ENCODE measurements at places on chromosomes 1 and 21.

GRCh38 chr1:226736908-226737818 lies 1.9 kb downstream of the ITPKB start:
- DNase-seq, result peak; percentile 59

GRCh38 chr1:25918615-25919014 lies 12.4 kb upstream of the STMN1 start:
- DNase-seq, result no peak

DNA sequence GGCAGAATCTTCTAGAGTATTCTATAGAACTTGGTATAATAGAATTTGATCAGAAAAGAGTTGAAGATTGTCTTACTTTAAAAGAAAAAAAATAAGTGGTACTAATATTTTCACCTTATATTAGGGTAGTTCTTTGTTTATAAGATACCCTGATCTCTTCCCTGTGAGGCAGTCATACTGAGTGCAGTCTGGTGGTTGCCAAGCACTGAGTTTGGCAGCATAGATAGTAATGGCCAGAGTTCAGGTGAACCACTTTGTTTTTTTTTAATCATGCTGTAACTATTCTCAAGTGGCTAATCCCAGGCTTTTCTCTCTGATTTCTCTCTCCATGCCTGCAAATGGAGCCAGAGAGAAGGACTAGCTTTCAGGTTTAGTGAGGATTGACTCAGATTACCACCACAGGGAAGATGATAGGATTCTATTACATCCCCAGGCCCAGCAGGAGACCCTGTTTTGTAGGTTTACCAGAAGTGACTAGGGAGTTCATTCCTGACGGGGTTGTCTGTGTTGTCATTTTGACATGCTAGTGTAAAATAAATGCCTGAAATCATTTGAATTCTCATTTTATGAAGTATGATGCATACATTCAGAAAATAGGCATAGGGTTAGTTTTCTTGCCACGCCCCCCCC lies 16.7 kb downstream of the KDM1A start:
- no peak for DNase-seq

GRCh38 chr1:215645182-215645581 lies 78.1 kb downstream of the KCTD3 start:
- DNase-seq, result no peak

GRCh38 chr1:70628973-70629372 lies 217.9 kb downstream of the CTH start:
- no peak for DNase-seq

All from CD8-positive, alpha-beta memory T cell (primary cell).